ENCODE measurements at places on chromosomes 13 and 19. TPM values are rescaled to one million over a fixed set of nuclear protein-coding genes. Genes with fewer than 3 reads are reported as not detected.
A peak's percentile ranks its signal among the peaks of the same experiment; 100 is the strongest.

DNA sequence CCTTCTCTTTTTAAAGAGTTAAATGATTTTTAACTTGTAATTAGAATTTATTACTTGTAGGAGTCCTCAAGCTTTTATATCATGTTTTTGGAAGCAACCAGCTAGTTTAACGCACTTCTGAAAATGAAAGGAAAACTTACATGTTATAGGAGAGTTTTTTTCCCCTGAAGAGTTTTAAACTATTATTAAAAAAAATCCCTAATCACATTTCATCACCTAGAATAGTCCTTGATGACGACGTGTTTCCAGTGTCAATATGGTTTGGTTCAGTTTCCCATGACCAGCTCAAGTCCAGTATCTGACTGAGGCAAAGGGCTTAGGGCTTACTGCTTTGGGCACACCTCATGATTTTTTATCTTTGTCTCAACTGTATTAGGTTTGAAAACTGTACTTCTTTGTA, 36.0 kb downstream of the URI1 start:
- DNase-seq, result no peak

LENG9 gene
- not detected for total RNA-seq

- H3K4me3 ChIP-seq, result no peak overlapping the region
- no peaks in the 10 kb centered on the region for H3K4me1 ChIP-seq
- no peaks in the 10 kb centered on the region for H3K27me3 ChIP-seq
- DNase-seq, result no peak
- H3K27ac ChIP-seq, result no peak overlapping the region
These were observed 32.5 kb upstream of the STARD13 start for GRCh38 chr13:33318037-33318436.

PSG1 gene
- not detected for total RNA-seq

DNA sequence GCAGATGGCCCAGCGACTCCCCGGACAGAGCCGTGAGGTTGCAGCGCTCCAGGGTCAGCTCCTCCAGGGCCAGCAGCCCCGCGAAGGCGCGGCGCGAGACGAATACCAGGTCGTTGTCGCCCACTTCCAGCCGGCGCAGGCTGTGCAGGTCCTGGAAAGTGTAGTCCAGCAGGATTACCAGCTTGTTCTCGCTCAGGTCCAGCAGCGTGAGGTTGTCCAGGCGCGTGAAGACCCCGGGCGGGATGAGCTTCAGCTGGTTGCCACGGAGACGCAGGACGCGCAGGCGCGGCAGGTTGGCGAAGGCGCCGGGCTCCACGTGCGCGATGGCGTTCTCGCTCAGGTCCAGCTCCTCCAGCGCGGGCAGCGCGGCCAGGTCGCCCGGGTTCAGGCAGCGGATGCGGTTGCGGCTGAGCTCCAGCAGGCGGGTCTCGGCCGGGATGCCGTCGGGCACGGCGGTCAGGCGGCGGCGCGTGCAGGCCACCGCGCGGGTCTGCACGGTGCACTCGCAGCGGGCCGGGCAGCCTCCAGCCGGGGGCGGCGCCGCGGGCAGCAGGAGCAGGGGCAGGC, 9.3 kb upstream of the PEAK3 start:
- H3K4me3 ChIP-seq, result no peak overlapping the region
- peaks cover 11% of the 10 kb centered on the region for H3K27me3 ChIP-seq
- no peak overlapping the region for H3K27ac ChIP-seq
- no peaks in the 10 kb centered on the region for H3K36me3 ChIP-seq

KRTDAP gene
- total RNA-seq, result not detected

DNA sequence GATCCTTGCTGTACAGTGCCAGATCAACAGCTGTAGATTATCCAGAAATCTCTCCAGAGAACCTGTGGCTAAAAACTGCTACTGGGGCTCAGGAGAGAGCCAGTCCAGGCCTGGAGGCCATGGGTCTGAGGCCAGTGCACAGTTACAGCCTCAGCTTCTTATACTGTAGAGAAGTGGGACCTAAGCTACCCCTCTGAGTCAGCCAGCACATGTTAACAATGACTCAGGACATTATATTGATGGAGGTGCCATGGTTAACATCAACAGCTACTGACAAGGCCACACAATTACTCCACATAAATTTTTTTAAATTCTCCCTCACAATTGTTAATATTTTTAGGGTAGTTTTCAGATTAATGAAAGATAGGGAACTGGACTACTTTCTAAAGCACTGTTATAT, 138.5 kb downstream of the RBM26 start:
- no peak for DNase-seq
- no peaks in the 10 kb centered on the region for H3K27me3 ChIP-seq

- DNase-seq, result no peak
- H3K27me3 ChIP-seq, result no peaks in the 10 kb centered on the region
- H3K27ac ChIP-seq, result no peak overlapping the region
These were observed 10.2 kb downstream of the PPP1R37 start for GRCh38 chr19:45103156-45103507.

GRCh38 chr19:18021121-18021755, 13.3 kb downstream of the ARRDC2 start:
- no peak overlapping the region for H3K4me3 ChIP-seq
- peak; percentile 71 for DNase-seq
- H3K36me3 ChIP-seq, result no peaks in the 10 kb centered on the region
- no peaks in the 10 kb centered on the region for H3K4me1 ChIP-seq
- H3K27ac ChIP-seq, result peak overlapping the region; percentile 61

DNA sequence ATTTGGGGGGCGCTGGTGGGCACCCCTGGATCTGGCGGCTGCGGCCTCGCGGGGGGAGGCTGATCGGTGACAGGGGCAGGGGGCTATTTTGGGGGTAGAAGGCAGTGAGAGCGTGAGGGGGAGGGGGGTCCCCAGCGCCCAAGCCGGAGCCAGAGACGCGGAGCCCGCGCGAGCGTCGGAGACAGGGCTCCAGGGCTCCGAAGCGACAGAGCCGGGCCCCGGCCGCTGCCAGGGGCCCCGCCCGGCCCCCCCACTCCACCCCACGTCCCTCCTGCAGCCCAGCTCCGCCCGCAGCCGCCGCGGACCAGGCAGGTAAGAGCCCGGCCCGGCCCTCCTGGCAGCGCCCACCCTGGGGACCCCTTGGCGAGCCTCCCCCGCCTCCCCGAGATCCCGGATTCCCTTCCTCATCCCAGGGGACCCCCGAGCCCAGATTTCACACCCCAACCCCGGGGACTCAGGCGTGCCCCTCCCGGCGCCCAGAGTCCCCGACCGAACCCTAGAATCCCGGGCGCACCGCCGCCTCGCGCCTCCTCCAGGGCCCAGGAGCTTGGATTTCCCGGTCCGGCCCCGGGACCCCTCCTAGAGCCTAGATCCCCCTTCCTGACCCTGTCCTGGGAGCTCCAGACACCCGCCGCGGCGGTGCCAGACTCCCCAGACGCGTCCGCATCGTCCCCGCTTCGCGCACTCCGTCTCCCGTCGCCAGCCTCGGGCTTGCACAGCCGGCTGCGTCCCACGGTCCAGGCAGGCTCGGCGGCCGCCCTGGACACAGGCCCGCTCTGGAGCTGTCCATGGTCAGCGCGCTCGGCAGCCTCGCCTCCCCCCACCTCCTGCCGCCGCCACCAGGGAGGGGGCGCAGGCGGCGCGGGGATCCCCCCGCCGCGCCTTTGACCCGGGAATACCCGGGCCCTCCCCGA, at the start of gene PPFIA3:
TSS of gene PPFIA3 (plus strand) at position 134 of the 914 bp plus-strand sequence. CDS start 8,330 bp downstream, outside the sequence.
- H3K27me3 ChIP-seq, result no peaks in the 10 kb centered on the region
- no peaks in the 10 kb centered on the region for H3K4me1 ChIP-seq
- no peaks in the 10 kb centered on the region for H3K36me3 ChIP-seq
- peak within 1 kb of the TSS; percentile 66 for H3K4me3 ChIP-seq
- H3K27ac ChIP-seq, result peak within 1 kb of the TSS; percentile 96
- no peak for DNase-seq

EMP3 gene
- total RNA-seq, result 46.5 TPM

DNA sequence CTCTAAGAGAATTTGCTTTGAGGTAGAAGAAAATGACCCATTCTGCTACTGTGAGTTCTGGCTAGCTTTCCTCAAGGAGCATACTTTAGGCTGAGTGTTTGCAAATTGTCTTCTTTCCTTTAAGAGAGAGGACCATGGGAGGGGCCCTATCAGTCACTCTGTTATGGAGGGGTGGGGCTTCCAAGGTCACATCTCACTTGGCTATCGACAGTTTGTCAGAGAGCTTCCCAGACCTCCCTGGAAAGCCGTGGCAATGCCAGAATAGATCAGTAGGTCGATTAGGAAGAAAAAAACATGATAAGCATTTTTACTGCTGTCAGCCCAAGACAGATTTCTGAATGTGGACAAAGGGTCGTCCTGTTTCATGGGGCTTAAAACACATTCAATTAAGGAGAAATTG, 93.3 kb downstream of the OXGR1 start:
- DNase-seq, result no peak
- H3K36me3 ChIP-seq, result no peaks in the 10 kb centered on the region
- H3K27ac ChIP-seq, result no peak overlapping the region
- H3K27me3 ChIP-seq, result no peaks in the 10 kb centered on the region
- no peak overlapping the region for H3K4me3 ChIP-seq

DNA sequence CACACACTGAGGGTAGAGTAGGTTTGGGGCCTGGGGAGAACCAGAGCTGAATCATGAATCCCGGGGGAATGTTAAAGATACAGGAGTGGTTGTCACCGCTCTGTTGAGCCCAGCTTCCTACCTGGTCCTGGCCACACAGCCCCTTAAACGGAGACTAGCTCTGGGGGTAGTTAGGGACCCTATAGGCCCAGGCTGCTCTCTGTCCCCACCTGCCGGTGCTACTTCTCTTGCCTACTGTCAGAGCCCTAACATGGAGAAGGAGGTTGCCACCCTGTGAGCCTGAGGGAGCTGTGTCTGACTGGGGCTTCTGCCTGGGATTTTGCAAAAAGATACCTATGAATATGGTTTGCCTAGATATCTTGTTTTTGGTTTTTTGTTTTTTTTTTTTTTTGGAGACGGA, 36.6 kb upstream of the ZNF429 start:
- no peaks in the 10 kb centered on the region for H3K27me3 ChIP-seq
- H3K27ac ChIP-seq, result no peak overlapping the region
- H3K4me1 ChIP-seq, result no peaks in the 10 kb centered on the region
- H3K4me3 ChIP-seq, result no peak overlapping the region
- no peak for DNase-seq
- H3K36me3 ChIP-seq, result no peaks in the 10 kb centered on the region

DENND1C gene
- 1.4 TPM for total RNA-seq

DNA sequence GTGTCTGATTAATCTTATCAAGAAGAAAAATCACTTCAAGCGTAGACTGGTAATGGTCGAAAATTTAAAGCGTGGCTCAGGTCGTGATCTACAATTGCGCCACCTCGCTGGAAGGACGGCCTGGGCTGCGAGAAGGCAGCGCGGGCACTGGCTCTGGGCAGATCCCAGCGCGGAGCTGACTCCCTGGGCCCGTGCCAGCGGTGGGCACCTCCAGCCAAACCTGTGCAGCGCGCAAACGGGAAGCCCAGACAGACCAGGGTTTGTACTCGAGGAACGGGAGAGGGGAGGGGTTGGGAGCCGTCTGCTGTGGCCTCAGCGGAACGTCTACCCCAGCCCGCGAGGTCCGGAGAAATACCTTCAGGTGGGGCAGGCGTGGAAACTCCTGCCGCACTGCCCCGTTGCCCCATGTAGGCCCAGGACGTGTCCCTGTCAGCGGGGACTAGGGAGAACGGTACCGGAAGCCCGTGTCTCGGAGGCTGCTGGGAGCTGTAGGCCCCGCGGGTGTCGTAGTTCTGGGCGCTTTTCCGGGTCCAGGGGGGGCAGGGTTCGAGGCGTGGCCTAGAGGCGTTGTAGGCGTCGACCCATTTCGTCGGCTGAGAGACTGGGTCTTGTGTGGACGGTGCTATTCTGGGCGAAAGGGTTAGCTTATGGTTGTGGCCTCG, 21.1 kb downstream of the ZNF274 start:
- no peaks in the 10 kb centered on the region for H3K27me3 ChIP-seq
- H3K4me3 ChIP-seq, result no peak overlapping the region
- no peak for DNase-seq
- no peaks in the 10 kb centered on the region for H3K4me1 ChIP-seq
- H3K27ac ChIP-seq, result no peak overlapping the region
- no peaks in the 10 kb centered on the region for H3K36me3 ChIP-seq

- H3K4me1 ChIP-seq, result no peaks in the 10 kb centered on the region
- no peaks in the 10 kb centered on the region for H3K27me3 ChIP-seq
- no peak overlapping the region for H3K27ac ChIP-seq
- H3K4me3 ChIP-seq, result no peak overlapping the region
These were observed 53.7 kb upstream of the MAB21L1 start for GRCh38 chr13:35530147-35530546.

IFNL1 gene
- total RNA-seq, result not detected

DNA sequence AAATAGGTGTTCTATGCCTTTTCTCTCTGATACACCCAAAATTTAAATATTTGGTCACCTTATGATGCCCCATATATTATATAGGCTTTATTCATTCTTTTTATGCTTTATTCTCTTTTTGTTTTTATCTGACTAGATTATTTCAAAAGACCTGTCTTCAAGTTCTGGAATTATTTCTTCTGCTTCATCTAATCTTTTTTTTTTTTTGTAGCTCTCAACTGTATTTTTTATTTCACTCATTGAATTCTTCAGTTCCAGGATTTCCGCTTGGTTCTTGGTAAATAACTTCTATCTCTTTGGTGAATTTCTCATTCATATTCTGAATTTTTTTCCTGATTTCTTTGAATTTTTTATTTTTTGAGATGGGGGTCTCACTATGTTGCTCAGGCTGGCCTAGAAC, 3.9 kb upstream of the CLEC4M start:
- H3K27me3 ChIP-seq, result no peaks in the 10 kb centered on the region
- H3K4me3 ChIP-seq, result no peak overlapping the region
- no peaks in the 10 kb centered on the region for H3K4me1 ChIP-seq
- no peaks in the 10 kb centered on the region for H3K36me3 ChIP-seq

GSX1 gene
- total RNA-seq, result not detected

- H3K36me3 ChIP-seq, result no peaks in the 10 kb centered on the region
- H3K27me3 ChIP-seq, result no peaks in the 10 kb centered on the region
- DNase-seq, result no peak
- no peaks in the 10 kb centered on the region for H3K4me1 ChIP-seq
- H3K4me3 ChIP-seq, result no peak overlapping the region
These were observed 45.7 kb downstream of the CD320 start for GRCh38 chr19:8262431-8262830.

DNA sequence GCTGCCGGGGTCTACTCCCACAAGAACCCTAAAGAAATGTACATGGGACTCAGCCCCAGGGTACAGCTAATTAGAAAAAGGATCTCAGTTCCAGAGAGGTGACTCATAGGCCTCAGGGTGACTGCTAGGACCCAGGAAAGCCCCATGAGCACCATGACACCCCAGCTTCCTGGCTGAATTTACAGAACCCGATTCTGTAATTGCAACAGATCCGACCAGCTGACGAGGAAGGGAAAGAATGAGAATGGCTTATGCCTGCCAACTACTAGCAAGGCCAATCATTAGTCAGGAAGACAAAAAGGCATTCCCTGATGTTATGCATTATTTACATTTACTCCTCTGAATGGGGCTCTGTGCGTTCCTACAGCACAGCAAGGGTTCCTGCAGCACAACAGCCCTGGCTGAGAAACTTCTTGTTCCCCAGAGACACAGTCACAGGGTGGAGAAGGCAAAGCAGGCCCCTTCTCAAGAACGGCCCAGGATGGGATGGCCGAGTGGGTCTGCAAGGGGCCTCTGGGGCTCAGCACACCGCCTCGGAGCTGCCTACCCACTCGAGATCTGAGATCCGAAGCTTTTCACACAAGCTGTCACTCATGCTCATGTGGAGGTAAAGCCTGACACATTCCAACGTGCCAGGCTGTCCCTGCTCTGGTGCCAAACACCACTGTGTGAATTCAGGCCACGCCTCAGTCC, 27.2 kb downstream of the PBX4 start:
- H3K36me3 ChIP-seq, result no peaks in the 10 kb centered on the region
